Astrocyte (in vitro differentiated cells and primary cell): ENCODE measurements at places on chromosomes 6 and 20. TPM values are rescaled to one million over a fixed set of nuclear protein-coding genes. Genes with fewer than 3 reads are reported as not detected.

Gene SALL4
- total RNA-seq: 15.0 and 21.7 TPM in 2 replicates

Gene MAP3K5
- 1.7 TPM in 2 replicates for total RNA-seq

Gene PROKR2
- total RNA-seq: not detected in 2 replicates

DNA sequence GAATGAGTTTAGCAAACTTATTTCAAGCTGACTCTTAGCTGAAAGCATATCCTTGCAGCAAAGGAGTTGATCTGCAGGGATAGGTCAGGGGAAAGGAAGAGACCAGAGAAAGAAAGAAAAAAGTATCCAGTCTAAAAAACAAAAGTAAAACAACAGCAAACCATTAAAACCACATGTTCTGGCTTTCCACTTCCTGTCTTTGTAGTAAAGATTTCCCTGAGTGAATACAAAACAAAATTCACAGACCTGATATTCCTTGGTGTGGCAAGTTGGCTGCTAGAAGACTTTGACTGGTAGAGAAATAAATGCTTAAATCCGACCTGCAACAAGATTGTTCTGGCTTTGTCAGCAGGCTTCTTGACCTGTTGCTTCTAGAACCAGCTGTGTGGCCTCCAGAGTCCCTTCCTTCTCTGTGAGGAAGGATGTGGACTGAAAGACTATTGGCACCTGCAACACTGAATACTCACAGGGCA is 23.4 kb upstream of the MCM3 start:
- DNase-seq: no peak

- DNase-seq: no peak
Observed at GRCh38 chr20:2462484-2462883, 8.1 kb downstream of the SNRPB start.
